ENCODE measurements at places on chromosomes 11 and 22.

GRCh38 chr11:1471736-1472135 lies 14.8 kb downstream of the MOB2 start:
- DNase-seq, result no peak

DNA sequence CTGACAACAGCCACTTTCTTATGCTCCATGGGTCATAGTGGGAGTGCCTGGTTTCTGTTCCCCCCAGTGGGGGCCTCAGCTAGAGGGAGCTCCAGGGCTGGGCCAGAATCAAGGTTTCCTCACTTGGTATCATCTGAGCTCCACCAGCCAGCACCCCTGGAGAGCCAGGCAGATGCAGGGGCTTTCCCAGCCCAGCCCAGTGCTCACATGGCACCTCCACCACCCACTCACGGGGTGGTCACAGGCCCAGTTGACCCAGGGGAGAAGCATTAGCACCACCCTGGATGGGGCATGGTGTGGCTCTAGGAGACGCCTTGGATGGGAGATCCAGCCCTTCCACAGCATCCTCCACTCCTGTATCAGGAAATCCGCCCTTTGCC lies 24.1 kb upstream of the WNT7B start:
- peak; percentile 46 for DNase-seq

- DNase-seq, result no peak
Observed at GRCh38 chr11:3926458-3927095, 71.1 kb downstream of the STIM1 start.

- no peak for DNase-seq
Observed at GRCh38 chr11:94793002-94793401, 24.8 kb downstream of the AMOTL1 start.

- DNase-seq, result no peak
Observed at GRCh38 chr11:36469881-36470802, 39.9 kb downstream of the TRAF6 start.

GRCh38 chr11:71281204-71281603 lies 28.8 kb upstream of the SHANK2 start:
- DNase-seq, result no peak

DNA sequence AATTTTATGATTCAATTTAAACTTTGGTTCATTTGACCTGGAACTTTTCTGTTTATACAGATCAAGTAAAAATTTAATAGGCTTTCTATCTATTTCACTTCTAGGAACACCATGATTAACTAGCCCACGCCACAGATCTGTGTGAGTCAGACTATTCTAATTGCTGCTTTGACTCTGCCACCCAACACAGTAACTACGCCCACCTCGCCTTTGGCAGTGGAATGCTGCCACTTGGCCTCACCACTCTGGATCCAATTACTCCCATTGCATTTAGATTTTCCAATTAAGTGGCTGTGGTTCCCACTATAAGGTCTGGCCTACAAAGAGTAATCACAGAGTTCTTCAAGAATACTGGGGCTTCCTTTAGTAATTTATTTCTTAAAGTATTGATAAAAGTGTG lies 46.6 kb upstream of the LIN7C start:
- no peak for DNase-seq

GRCh38 chr11:126696982-126697381 lies 303.6 kb downstream of the KIRREL3 start:
- no peak for DNase-seq

DNA sequence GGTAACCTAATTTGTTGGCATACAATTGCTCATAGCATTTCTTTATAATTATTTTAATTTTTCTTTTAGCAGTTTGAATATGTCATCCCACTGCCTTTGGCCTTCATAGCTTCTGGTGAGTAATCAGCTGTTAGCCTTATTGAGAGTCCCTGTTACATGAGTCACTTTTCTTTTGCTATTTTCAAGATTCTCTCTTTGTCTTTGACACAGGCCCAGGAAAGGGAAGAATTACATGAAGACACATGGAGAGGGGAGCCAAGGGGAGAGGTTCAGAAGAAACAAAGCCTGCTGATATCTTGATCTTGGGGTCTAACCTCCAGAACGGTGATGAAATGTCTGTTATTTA lies 418.2 kb downstream of the METTL15 start:
- no peak for DNase-seq

DNA sequence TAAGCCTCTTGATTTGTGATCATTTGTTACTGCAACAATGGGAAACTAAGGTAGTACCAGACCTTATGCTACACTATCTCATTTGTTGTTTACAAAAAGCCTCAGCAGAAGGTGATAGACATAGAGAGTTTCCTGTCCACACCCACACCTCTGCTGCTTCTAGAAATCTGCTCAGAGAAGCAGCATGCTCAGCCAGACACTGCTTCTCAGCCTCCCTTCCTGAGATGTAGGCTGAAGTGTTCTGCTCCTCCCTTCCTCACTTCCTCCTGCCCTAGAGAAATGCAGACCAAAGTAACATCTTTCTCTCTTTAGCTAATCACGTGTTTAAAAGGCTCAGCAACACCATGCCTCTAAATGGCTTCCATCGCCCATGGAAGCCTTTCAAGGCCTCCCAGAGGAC lies 88.4 kb downstream of the SLC1A2 start:
- DNase-seq, result peak; percentile 24

DNA sequence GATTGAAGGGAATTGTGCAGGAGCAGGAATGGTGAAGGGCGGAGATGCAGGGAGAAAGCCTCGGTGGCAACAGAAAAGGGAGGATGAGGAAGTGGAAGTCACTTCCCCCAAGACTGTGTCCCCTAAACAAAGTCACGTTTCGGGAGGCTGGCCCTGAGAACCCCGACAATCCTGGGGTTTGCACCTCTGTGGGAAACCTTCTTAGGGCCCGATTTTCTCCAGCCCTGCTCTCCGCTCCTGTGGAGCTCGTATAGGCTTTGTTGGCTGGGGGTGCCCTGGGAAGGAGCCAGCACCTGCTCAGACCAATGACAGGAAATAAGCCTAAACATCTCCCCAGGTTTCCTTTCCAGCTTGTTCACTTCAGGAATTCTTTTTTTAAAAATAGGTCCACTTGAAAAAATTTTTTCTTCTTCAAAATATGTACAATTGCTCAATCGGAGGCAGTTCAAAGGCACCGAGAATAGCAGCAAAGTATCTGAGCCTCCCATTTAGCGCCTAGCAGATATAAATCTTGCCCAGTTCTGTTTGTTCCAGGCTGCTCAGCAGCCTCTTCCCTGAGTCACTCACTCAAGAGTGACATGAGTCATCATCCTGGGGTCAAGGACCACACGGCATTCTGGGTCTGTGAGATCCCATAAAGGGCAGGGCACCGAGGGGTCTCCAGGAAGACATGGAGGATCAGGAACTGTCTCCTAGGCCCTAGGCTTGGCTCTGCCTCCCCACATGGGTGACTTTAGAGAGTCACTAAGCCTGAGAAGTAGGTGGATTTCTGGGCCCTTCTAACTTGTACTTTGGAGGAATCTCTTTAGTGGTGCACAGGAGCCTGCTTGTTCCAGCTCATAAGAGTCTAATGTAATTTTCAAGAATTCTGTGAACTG lies 34.0 kb downstream of the IRAG1 start:
- peak; percentile 77 for DNase-seq

DNA sequence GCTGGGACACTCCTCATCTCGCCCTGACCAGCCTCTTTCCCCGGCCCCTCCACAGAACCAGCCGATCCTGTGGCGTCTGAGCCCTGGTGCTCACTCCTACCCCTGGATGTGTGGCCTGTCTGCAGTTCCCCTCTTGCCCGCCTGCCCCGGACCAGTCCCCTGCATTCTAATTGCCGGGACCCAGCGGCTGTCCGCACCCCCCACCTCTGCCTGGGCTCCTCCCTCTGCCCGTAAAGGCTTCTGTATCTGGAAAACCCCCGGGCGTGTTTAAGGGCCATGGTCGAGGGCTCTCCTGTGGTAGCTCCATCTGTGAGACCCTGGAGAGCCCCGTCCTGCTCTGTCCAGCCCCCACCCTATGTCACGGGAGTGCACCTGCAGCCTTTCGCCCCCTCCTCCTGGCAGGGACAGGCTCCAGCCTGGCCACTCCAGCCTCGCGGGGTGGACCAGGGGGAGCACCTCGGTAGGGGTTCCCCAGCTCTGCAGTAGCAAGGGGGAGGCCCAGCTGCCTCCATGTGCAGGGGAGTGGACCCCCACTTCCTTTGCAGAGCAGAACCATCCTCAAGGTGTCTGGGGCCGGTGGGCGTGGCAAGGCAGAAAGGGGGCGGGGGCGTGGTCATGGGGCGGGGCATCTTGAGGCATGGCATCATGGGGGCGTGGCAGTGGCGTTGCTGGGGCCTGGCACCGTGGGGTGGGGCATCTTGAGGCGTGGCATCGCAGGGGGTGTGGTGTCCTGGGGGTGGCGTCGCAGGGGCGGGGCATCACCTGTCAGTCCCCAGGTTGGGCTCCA lies 430.4 kb downstream of the TBC1D22A start:
- no peak for DNase-seq

DNA sequence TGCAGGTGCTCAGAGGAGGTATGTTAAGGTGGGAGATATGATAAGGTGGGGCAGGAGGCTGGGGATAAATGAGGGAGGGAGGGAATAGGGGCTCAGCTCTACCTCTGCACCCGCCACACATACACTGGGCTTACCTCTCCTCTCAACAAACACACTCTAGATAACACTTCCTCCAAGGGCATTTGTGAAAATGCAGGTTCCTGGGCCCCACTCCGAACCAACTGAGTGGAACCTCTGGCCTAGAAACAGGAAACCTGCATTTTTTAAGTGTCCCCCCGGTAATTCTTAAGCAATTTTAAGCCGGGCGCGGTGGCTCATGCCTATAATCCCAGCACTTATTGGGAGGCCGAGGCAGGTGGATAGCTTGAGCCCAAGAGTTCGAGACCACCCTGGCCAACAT lies 46.5 kb upstream of the CD5 start:
- no peak for DNase-seq

DNA sequence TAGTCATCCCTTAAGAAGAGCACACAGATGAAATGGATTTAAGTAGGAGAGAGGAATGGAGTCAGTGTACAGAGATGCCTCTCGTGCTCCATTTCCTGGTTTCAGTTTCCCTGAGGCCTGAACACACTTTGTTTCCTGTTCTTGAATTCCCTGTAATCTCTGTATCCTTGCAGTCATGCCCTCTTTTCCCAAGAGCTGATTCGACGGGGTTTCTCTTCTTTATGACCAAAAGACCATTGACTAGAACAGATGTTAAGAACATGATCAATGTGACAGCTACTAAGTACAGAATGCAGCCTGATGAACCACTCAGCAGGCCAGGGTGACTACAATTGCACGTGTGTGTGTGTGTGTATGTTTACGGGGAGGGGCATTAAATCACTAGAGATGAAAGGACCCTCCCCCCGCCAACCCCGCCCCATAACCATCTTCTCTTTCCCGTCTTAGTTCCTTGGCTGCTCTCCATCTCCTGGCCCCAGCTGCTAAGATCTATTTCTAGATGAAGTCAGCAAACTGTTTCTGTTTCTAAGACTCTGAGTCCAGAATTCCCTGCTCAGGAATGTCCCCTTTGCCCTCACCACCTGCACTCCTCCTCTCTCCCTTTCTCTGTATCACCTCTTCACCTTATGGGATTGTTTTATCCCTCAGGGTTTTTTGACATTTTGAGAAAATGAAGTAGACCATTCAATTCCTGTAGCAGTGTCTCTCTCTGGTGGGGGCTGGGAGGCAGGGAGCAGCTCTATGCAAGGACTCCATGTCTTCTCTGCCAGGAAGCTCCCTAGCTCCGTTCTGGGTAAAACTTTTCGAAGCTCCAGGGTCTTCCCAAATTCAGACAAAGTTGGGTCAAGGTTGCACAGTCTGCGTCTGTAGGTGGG lies 26.0 kb downstream of the SLC22A6 start:
- DNase-seq, result peak; percentile 42

DNA sequence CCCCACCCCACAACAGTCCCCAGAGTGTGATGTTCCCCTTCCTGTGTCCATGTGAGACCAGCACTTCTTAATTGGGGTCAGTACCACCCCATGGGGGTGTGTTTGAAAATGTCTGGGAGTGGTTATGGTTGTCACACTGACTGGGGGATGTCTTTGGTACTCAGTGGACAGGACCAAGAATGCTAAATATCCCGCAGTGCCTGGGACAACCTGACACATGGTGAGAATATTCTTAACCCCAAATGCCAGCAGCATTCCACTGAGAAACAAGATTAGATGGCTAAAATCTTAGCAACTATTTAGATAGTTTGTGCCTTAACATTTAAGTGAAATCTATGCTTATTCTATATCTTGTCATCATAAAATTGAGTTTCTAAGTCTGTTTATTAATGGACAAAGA lies 177.5 kb upstream of the ZBED5 start:
- no peak for DNase-seq

- no peak for DNase-seq
Observed at GRCh38 chr11:79212741-79213190, 228.1 kb downstream of the TENM4 start.

GRCh38 chr11:73085189-73085875 lies 56.8 kb downstream of the FCHSD2 start:
- peak; percentile 90 for DNase-seq

DNA sequence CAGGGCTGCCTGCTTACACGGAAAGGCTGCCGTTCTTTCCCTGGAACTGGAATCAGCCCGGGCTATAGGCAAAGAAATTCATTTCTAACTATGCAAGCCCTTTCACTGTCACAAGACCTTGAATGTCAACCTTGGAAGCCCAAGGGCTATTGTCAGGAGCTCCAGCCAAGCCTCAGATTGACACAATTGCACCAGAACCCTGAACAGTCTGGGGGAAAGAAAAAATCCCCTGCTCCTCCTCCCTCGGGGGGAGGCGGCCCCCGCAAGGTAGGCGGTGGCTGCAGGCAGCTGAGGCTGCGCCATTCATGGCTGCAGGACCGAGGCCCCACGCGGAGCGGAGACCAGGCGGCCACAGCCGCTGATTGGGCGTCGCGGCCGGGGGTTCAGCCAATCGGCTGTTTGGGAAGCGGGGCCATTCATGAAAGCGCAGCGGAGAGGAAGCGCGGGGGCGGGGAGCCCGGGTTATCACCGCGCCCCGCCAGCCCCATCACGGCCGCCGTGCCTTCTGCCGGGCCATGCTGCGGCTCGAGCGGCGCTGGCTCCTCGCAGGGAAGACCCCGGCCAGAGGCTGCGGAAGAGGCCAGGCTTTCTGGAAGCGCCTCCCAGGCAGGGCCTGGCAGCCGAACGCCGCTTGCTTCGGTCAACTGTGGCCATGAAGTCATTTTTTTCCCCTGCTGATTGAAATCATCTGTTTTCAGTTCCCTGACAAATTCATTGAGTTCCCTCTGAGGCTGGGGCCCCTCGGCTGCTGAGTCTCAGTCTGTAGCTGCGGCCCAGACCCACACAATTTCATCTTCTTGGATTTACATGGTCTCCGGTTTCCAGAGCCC lies 38.1 kb upstream of the LINC01488 start:
- DNase-seq, result peak; percentile 88

- DNase-seq, result no peak
Observed at GRCh38 chr11:8429483-8429882, 164.5 kb downstream of the STK33 start.

GRCh38 chr11:69435161-69435986 lies 46.1 kb upstream of the LINC01488 start:
- no peak for DNase-seq

GRCh38 chr11:59380263-59381059 lies 21.8 kb downstream of the OR5AN1 start:
- DNase-seq, result peak; percentile 73

DNA sequence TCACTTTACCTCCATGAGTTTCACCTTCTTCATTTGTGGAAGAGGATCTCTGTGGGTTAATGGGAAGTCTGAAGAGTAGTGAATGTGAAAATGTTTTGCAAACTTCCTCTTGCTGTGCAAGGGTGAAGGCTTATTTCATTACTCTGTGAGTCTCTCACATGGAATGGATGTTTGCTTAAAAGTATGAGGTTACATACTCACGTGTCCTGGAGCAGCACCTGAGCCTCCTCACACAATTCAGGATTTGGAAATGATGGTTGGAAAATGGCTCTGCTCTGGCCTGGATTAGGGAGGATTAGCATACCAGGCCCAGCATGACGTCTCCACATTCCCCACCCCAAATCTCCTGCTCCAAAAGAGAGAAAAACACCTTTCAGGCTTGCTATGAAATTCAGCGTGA lies 4.8 kb downstream of the GRAMD1B start:
- peak; percentile 49 for DNase-seq

GRCh38 chr11:27795955-27796861 lies 96.0 kb upstream of the BDNF start:
- no peak for DNase-seq
